Activated CD8-positive, alpha-beta memory T cell treated with anti-CD3 and anti-CD28 coated beads for 48 hours (primary cell): ENCODE measurements at places on chromosomes 13 and 19.

DNA sequence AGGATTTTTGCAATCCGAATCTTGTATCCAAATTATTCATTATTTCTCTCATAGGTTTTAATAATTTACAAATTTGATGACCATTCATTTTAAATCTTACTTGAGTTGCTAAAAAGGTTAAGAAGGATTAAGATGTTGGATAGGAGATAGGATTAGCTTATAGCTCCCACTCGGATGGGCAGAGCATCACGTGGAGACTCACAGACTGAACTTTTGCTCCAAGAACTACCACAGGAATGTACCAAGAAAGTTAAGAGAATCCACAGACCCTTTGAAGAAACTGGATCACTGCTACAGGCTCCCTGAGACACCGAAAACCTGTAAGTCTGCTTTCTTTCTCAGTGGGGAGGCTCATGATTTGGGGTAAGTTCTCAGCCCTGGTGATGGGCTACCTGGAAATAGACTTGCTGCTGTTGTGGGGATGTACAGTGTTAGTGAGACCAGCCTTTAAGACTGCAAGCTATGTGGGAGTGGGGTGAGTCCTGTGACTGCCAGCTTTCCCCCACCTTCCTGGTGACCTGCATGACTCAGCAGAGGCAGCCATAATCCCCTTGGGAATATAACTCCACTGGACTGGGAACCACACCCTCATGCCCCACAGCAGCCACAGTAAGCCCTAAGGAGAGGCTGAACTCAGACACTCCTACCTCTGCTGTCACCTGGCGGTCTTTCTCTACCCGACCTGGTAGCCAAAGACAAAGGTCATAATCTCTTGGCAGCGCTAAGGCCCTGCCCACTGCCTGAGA lies 1458.0 kb downstream of the OLFM4 start:
- no peak for DNase-seq

DNA sequence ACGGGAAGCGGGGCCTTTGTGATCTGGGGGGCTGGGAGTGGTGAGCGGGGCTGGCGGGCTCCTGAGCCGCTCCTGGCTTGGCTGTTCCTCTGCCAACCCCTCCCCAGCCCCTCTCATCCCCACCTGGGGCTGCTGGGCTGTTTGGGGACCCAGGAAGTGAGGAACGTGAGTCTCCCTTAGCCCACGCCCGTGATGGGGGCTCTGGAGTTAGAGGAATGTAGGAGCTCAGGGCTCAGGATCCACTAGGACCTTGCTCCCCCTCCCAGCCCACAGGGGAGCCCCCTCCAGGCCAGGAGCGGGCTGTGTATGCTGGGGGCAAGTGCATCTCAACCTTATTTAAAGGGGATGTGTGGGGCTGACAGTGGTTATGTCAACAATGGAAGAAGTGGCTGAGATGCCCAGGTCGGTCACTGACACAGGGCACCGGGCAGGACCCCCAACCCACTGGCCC lies 134.1 kb downstream of the URI1 start:
- no peak for DNase-seq

DNA sequence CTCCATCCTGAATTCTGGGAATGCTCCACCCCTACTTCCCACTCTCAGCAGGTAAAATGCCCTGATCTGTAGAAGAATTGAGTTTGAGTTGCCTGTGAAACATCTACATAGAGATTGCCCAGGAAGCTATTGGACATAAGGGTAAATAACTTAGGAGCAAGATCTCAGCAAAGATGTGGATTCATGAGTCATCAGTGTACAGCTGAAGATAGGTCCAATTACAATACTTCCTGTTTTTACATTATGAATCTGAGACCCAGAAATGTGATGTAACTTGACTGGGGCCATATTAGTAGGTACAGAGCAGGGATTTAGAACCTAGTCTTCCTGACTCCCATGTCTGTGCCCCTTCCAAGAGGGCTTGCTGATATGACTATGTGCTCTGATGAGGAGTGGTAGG lies 79.4 kb upstream of the FNDC3A start:
- no peak for DNase-seq

DNA sequence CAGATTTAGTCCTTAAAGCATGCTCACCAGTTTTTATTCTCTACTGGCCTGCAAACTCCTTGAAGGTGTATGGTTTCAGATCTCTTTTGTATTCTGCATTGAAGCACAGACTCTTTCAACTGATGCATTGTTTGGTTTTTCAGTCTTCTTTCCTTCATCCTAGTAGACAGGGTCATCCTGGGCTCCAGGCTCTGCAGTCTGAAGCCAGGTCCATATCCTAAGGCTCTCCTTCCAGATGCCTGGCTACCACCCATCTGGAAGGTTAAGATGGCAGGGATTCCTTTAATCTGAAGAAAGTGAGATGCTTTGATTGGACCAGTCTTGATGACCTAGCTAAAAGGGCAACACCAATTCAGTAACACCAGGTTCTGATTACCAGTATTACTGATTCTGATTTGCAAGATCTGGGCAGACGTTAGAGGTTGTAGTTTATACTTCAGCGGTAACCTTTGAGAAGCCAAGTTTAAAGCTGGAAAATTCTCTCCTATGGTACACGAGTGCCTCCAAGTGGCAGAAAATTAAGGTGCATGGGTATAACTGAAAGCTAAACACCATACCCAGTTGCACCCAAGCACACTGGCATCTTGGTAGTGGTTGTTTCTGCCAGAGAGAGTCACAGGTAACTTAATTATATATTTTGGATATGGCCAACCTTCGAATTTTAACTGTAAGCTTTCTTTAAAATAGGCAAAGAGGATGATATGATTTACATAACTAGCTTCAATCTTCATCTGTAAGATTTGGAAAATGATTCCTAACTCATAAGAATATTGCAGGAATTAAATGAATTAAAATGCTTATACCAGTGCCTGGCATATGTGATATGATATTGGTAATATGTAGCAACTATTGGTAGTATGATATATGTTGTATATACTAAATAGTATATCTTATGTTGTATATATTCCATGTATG lies 1651.9 kb upstream of the MIR17HG start:
- no peak for DNase-seq

DNA sequence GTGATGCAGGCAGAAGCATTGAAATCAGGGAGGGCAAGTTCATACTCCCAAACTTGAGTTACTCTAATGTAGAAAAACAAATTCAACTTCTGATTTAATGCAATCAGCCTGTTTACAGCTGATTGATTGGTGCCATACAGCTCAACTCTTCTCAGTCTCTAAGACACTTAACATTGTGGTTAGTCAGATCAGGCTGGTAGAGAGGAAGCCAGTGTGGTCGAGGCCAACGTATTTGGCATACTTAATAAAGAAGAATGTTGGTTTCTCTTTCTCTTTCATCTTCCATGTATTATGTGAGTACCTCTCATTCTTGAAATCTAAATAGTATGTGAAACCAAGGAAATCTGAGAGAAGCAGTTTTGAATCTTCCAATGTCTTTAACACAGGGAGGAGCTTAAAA lies 255.0 kb upstream of the SLITRK1 start:
- DNase-seq, result no peak

DNA sequence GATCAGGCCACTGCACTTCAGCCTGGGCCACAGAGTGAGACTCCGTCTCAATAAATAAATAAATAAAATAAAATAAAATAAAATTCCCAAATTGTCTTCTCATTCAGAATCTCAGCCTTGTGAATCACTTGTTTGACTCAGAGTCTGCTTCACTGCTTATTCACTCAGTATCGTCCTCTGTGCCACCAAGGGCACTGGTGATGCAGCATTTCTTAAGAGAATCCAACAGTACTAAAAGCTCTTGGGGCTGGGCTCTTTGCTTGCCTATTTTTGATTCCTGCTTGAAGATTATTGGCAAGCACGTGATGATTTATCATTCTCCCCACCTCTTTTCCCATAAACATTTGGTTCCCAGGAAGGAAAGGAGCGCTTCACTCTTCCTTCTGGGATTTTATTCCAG lies 54.8 kb upstream of the HMGB1 start:
- DNase-seq, result no peak

GRCh38 chr13:81916461-81916860 lies 1575.5 kb upstream of the SPRY2 start:
- DNase-seq, result no peak
